ENCODE measurements at places on chromosomes 7 and 10.

DNA sequence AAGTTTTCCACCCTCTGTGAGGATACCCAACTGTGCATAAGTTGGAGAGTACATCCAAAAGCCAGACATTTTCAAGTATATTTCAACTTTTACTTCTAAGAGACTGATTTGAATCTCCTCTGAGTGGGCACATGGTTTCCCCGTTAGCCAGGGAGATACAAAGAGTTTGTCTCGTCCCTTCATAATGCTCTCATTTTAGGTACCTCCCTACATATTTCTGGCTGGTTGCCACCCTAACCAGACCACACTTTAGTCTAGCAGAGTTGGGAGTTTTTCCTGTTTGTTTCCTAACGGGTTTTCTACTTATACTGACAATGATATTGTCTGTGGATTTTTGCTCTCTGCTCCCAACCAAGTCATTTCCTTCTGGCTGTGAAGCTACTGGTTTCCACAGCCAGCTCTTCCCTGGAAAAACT is 180.3 kb downstream of the CCDC71L start:
- no peak for DNase-seq

DNA sequence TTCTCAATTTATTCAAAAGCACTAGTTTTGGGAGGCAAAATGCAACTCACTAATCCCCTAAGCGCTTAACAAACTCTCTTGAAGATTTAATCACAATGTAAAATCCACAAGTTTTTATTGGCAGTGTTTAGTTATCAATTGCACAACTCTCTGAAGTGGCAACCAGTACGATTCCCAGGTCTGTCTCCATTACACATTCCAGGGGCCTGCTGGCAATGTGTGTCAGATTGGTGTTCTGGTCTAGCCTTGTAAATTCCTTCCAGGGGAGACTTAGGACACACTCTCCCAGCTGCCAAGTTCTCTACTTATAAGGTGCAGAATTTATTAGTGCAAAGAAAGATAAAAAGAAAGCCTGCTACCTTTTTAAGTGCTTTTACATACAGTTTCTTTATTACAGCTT is 164.7 kb upstream of the HPS1 start:
- no peak for DNase-seq

DNA sequence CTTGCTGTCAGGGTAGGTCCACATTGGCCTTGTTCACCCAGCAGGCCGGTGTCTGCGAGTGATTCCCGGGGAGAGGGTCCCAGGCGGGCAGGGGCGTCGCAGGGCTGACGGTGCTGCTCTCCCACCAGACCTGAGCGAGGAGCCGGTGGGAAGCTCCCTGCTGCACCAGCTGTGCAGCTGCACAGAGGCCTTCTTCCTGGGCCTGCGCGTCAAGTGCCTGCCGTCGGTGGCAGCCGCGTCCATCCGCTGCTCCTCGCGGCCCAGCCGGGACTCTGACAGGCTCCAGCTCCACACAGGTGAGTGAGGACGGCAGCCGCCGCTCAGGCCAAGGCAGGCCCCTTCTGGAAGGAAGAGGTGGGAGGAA is 14.6 kb downstream of the AMZ1 start:
- no peak for DNase-seq

- DNase-seq = no peak
Observed at GRCh38 chr10:88389456-88389855, 193.7 kb downstream of the RNLS start.

DNA sequence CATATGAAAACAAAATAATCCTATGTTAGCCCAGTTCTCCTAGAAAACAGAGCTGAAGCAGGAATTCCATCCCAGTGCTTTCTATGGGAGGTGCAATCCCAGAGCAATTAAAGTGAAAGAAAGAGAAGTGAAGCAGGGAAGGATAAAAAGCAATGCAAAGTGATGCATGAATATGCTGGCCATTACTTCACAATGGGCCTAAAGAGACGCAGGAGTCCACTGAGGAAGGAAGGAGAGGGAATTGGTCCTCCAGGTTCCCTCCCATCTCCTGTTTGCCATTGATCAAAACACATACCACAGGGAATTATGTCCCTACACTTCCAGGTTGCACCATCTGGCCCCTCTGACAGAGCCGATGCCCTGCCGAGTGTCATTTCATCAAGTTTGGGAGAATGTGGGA is 392.2 kb upstream of the NFE2L3 start:
- no peak for DNase-seq

DNA sequence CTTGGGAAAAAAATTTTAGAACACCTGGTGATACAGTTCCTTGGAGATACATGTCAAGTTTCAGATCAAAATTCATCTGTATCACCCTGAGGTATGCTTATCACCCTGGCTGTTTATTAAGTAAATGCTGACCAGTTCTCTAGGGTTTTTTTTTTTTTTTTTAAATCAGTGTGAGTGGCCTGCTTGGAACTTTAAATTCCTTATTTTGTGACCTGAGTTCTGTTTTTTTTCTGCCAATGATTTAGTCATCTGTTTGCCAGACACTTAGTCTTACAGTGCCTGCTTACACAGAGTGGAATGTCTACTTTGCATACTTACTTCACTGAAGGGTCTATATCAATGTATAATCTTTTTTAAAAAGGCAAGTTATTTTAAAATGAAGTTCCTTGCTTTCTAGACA is 1.8 kb downstream of the TSPAN13 start:
- DNase-seq = no peak

All from GM13977 (cell line).